Calu3 (cell line): ENCODE measurements at places on chromosomes 2 and 18. TPM values are rescaled to one million over a fixed set of nuclear protein-coding genes. Genes with fewer than 3 reads are reported as not detected.

MAPRE2 gene
- 31.4 and 32.9 TPM in 2 replicates for total RNA-seq

ERFE gene
- 2.4 and 4.0 TPM in 2 replicates for total RNA-seq

DNA sequence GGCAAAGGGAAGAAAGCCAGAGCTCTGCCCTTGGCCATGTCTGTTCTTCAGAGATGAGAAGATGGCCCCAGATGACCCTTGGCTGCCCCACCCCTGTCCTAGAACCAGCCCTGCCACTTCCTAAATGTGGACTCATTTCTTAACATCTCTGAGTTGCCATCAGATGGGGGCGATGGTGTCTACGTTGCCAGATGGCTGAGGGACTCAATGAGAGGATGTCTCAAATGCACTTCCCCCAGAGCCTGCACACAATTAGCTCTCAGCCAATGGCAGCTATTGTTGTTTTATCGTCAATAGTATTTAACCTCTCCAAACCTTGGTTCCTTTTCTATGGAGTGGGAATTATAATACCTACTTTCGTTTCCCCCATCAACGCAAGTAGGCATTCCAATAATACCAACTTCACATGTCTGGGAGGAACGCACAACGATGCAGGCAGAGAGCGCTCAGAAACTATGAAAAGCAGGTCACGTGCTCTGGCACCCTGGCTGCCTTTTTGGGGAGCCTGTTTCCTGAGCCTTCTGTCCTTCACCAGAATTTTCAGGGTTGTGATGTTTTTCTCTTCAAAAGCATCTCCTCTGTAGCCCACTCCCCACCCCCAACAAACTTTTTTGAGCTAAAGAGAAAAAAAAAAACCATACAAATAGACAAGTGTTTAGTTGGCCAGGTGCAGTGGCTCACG lies 100.3 kb downstream of the MCFD2 start:
- DNase-seq = no peak
- no peak overlapping the region for H3K27ac ChIP-seq
- no peaks in the 10 kb centered on the region for H3K4me1 ChIP-seq
- H3K27me3 ChIP-seq = peaks cover 33% of the 10 kb centered on the region
- no peaks in the 10 kb centered on the region for H3K36me3 ChIP-seq
- H3K4me3 ChIP-seq = no peak overlapping the region

SKOR2 gene
- not detected in 2 replicates for total RNA-seq

GRCh38 chr2:16153754-16154035 lies 213.3 kb downstream of the MYCN start:
- no peaks in the 10 kb centered on the region for H3K36me3 ChIP-seq
- DNase-seq = no peak
- no peak overlapping the region for H3K4me3 ChIP-seq
- H3K27ac ChIP-seq = no peak overlapping the region
